GM04504 (cell line): ENCODE measurements at places on chromosomes 2 and 18.
A peak's percentile ranks its signal among the peaks of the same experiment; 100 is the strongest.

DNA sequence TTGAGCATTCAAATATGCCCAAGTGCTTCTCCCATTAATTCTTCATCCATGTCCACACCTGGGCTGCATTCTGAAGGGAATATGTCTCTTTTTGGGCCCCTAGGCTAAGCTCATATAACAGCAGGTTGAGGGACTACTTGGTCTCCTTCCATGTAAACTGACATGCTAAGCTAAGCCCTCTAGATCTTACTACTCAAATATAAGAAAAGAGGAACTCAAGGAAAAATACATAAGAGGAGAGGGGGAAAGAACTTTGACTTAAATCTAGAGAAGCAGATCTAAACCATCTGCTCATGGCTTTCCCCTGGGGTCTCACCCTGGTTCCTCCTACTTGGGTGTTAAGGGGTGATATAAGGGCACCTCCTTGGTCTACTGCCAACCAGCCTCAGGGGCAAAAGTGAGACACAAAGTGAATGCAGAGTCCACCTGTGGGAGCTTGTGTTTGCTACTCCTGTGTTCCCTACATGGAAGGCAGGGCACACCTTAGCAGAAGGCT is 19.8 kb upstream of the NFU1 start:
- no peak for DNase-seq

- DNase-seq, result no peak
These were observed 83.3 kb downstream of the SPIRE1 start for GRCh38 chr18:12574494-12575185.

DNA sequence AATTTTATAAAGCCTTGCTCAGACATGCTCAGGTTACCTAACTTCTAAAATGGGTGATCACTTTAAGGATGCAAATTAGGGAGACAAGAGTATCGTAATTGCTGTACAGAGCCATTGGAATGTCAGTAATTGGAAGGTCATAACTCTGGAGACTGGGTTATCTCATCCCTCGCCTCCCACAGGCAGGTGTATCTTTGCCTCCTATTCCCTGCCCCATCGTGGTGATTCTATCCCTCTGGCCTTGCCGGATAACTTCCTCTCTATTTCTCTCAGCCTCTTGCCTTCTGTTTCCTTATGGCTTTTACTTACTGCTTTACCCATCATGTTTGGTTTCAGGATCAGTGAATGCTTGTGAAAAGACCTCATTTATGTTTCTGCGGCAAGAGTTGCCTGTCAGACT is 2.5 kb downstream of the PDK1 start:
- no peak for DNase-seq

DNA sequence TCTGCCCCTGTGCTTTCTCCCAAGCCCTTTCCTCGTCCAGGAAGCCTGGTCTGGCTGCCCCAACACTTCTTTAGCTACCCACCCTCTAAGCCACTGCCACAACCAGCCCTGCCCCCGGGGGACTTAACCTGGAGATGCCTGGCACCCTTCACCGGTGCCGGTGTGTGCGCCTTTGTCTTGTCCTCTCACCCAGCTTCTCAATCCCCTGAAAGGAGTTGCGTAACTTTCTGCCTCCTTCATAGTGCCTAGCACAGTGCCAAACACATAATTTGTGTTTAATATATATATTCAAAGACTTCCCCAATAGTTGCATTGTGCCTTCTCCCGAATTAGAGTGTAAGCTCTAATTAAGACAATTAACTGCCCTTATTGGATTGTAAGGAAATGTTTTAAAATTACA is 70.6 kb downstream of the ALK start:
- no peak for DNase-seq

GRCh38 chr18:111306-112014 is 46.9 kb upstream of the USP14 start:
- peak; percentile 10 for DNase-seq
